ENCODE measurements at places on chromosomes 7 and 10.

DNA sequence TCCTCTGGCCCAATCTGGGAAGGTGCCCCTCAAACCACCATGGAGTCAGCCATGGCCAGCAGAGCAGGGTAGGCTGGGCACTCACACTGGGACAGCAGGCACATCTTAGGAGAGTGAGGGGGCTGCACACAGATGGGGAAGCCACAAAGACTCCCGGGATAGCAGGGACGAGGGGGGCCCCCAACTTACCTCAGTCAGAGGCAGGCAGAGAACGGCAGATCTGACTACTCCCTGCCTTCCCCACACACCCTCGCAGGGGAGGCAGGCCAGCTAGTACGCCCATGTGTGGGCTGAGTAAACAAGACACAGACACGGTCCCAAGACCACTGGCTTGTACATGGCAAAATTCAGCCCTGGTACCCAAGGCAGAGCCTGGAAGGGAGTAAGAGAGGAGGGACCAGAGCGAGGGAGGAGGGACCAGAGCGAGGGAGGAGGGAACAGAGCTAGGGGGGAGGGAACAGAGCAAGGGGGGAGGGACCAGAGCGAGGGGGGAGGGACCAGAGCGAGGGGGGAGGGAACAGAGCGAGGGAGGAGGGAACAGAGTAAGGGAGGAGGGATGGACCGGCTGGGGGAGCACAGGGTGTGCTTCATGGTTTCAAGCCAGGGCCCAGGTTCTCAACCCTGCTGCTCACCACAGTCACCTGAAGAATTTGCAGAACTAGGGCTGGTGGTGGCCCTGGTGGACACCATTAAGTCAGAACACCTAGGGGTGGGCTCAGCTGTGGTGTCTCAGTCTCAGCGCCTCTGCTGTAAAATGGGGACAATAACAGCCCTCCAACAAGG lies 73.8 kb downstream of the RGS10 start:
- no peak for DNase-seq

GRCh38 chr7:129678606-129679005 lies 67.1 kb downstream of the NRF1 start:
- DNase-seq = no peak

- DNase-seq = no peak
These were observed 246.1 kb upstream of the PLXDC2 start for GRCh38 chr10:19570120-19570519.

GRCh38 chr7:155988416-155988815 lies 176.2 kb upstream of the SHH start:
- no peak for DNase-seq
